ENCODE measurements at places on chromosomes 6 and 20.

DNA sequence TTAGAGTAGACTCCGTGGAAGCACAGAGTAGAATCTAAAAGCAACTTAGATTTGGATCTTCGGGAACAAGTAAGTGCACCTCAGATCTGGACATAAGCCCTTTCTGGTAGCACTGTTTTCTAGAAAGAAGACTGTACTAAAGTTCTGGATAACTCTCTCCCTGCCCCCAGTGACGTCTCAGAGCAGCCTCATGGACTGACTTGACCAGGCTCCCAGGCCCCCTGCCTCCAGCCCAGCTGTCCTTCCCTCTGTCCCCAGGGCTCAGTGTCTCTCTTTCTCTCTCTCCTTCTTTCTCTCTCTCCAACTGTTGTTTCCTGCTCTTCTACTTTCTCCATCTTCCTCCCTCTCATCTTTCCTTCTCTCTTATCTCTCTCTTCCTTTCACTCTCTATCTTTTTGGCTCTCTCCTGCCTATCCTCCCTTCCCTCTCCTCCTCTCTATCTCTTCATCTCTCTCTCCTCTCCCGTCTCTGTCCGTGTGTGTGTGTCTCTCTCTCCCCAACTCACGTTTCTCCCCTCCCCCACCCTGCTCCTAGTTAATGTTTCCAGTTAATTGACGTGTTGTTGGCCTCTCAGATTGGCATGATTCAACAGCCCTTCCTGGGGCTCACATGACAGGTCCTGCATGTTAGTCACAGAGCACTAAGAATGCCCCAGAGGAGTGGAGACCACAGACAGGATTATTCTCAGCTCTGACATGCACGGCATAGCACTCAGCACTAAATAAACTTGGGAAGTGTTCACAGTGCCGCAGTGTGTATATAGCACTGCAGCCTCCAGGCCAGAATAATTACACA lies 180.4 kb upstream of the FOXQ1 start:
- DNase-seq: no peak

DNA sequence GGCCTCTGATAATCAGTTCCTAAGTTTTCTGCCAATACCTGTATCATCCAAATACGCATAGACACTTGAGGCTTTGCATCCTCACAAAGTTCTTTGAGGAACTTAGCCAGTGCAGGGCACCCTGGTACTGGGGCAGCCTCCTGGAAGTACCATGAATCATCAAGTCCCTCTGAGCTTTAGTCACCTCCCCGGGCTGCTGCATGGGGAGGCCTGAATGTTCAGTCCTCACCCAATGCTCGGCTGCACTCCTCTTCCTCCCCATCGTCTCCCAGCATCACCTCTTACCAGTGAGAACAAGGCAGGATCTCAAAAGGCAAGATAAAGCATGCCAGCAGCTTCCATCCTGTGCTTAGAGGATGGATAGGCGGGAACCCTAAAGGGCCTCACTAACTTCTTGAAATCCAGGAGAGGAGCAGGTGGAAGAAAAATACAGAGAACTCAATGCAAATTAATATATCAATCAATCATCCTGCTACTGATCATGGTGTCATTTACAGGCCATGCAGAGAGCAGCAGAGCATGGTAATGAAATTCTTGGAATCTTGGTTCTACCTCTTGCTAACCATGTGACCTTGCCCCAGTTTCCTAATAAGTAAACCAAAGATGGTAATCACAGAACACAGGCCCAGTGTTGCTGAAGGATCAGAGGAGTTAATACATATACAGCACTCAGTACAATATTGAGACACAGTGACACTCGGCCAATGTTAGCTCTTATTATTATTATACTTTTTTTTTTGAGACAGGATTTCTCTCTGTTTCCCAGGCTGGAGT lies 4.7 kb upstream of the CCN6 start:
- no peak for DNase-seq

- no peak for DNase-seq
These were observed 99.3 kb downstream of the TTLL2 start for GRCh38 chr6:167424060-167424673.

DNA sequence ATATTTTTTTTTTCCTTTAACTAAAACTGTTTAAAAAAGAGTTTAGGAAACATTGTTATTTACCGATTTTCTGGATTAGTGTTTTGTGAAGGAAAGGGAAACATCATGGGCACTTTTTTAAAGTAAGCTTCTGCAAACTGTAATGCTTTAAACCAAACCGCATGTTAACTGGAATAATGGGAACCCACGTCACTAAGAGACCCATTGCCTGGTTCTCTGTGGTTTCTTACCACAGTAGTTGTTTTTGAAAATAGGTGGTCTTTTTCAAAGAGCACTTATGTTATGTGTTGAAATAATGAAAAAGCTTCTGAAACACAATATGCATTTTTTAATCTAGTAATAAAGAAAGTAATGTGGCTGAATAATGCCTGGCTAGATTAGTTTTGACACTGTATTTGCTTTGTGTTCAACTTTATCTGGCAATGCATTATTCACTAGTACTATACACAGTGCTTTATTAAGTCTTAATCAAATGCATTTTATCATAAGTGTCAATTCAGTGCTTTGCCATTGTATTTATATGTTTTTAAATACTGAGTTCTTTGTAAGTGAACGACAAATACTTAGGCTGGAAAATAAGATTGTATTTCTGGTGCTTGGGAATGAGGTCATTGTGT lies 754.1 kb upstream of the FLRT3 start:
- DNase-seq: no peak

GRCh38 chr6:143745166-143746133 lies 67.7 kb downstream of the PHACTR2 start:
- no peak for DNase-seq

GRCh38 chr6:4129446-4129845 lies 5.9 kb downstream of the ECI2 start:
- no peak for DNase-seq

DNA sequence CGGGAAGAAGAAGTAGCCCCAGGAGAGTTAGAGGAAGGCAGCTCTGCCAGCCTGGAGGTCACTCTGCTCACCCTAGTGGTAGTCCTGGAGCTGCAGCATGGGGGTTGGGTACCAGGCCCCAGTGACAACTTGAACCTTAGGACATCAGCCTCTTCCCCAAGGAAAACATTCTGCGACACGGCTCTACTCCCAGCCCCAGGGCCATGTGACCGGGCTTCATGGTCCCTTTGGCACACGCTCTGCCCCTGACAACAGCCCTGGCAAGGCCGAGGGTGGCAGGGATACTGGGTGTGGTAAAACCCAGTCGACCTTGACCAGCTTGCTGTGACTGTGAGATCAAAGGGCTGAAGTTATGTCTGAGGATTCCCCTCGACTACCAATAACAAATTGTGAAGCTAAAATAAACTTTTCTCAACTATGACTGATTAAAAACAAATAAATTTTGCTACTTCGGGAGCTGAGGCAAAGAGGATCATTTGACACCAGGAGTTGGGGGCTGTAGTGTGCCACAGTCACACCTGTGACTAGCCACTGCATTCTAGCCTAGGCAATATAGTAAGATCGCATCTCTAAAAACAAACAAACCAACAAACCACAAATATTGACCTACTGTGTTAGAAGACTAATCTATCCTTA lies 24.4 kb upstream of the ARID1B start:
- DNase-seq: peak; percentile 32

DNA sequence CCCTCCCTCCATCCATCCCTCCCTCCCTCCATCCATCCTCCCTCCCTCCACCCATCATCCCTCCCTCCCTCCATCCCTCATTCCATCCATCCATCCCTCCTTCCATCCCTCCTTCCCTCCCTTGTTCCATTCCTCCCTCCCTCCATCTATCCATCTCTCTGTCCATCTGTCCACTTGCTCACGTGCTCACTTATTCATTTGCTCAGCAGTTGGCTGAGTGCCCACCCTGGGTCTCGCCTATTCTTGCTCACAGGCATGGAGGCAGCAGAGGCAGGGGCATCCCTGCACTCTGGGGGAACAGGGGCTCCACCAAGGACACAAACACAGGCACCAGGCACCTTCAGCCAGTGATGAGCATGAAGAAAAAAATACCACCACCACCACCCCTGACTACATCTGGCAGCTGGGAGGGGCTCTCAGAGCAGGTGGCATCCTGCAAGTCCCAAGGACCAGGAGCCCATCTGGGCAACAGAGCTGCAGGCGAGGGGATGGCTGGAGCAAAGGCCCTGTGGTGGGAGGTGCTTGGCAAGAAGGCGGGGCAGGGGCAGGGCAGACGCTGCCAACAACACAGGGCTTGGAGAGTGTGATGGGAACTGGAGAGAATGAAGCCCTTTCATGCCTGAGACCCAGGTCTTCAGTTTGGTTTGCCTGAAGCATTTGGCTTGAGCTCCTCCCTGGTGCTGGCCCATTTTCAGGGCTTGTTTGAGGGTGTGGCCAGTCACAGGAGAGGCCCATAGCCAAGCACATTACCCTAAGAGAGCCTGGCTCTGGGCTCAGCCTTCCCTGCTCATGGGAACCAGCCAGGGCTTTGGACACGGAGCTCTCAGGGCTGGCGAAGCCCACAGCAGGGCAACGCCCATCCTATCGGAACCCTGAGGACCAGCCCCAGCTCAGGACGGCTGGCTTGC lies 40.2 kb upstream of the MRGBP start:
- DNase-seq: no peak

DNA sequence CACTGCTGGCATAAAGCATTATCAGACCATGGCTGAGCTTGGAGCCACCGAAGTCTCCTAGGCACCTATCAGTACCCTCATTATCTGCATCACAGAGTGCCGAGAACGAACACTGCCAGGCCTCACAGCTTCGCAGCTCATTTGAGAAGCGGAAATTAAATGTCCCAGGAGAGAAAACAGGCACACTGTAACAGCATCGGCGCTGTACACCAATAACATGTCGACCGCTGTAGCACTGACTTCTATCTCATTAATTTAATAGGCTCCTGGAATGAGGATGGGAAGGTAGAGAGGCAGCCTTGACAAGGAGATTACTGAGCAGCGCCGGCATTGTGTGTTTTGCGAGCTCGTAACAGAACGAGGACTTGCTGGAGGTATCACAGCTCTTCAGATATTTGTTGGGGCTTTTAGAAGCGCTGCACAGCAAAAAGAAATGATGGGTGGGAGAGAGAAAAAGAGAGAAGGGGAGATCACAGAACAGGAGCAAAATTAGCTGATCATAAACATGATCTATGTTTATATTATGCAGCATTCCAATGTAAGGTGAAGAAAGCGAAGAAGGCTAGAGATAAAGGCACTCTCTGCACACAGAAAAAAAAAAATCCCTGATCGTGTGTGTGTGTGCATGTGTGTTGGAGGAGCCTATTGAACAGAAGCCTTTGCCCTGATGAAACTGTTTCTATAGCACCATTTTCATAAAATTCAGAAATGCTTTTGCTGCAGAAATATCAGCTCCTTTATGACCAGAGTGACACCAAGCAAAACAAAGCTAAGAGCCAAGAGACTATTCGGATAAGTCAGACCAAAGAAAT lies 29.2 kb downstream of the ID4 start:
- no peak for DNase-seq

DNA sequence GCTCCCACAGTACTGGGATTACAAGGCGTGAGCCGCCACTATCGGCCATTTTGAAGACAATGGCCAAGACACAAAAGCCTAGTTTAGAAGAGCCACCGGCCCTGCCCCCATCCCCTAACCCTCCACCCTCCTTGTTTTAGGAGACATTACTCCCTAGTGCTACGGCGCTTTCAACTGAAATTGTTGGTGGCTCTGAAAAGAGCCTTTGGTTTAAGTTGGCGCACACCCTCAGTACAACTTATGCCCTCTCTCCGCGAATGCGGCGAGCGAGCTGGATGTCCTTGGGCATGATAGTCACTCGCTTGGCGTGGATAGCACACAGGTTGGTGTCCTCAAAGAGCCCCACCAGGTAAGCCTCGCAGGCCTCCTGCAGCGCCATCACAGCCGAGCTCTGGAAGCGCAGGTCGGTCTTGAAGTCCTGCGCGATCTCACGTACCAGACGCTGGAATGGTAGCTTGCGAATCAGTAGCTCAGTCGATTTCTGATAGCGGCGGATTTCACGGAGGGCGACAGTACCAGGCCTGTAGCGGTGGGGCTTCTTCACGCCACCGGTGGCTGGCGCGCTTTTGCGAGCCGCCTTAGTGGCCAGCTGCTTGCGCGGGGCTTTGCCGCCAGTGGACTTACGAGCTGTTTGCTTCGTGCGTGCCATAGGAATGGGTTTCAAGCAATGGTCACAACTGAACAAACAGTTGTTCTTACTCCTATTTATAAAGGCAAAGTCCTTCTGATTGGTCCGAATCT lies 114.9 kb upstream of the BTN3A2 start:
- DNase-seq: peak; percentile 70

GRCh38 chr6:90677440-90677839 lies 90.6 kb upstream of the MAP3K7 start:
- DNase-seq: no peak

DNA sequence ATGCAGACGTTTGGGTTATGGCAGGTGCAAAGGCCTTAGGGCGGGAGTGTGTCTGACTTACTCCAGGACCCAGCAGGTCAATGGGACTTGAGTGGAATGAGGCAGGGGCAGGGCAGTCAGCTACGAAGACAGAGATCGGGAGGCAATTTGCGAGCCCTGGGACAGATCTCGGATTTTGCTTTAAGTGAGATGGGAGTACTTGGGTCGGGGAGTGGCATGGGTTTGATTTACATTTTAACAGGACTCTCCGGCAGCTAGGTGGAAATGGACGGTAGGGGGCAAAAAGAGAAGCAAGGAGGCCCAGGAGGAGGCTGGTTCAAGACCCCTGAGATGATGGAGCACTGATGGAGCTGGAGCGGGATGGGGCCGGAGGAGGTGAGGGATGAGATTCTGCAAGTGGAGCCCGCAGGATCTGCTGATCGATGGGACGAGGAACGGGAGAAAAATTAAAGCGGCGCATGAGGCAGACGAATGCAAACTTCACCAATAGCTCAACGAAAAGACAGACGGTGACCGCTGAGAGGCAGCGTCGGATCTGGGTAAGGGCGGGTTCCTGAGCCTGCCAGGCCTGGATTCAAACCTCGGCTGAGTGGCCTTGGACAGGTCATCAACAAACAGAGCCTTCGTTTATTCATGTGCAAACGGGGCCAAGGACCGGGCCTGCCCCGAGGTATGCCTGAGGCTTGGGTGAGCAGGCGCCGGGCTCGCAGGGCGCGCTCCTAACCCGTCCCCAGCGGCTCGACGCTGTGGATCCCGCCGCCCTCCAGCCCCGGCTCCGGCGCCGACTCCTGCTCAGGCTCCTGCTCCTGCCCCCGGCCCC lies 756 bp upstream of the RBCK1 start:
- DNase-seq: peak; percentile 52

DNA sequence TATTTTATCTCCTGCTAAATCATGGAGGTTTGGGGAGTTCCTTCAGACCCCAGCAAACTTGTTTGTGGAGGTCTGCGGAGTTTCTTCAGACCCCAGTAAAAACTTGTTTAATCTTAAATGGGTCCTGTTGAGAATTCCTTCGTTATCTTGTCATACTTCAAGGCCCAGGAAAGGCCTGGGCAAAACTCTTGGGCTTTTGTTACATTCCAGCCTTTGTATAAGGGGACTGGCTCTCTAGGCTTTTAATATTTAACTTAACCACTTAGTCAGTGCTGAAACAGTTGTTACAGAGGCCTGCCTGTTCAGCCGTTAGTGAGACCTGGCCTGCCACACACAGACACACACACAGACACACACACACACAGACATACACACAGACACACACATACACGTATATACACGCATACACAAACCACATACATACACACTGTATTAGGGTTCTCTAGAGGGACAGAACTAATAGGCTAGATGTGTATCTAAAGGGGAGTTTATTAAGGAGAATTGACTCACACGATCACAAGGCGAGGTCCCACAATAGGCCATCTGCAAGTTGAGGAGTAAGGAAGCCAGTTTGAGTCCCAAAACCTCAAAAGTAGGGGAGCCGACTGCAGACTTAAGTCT lies 21.3 kb upstream of the CST3 start:
- no peak for DNase-seq

GRCh38 chr20:35369804-35370203 lies 42.0 kb downstream of the UQCC1 start:
- DNase-seq: no peak
